Activated T-cell treated with anti-CD3 and anti-CD28 coated beads, Interleukin-2, amount 50 U/mL, for 48 hours (primary cell): ENCODE measurements at places on chromosomes 12 and 14.

GRCh38 chr12:72286526-72286925, 14.4 kb downstream of the TRHDE start:
- no peak for DNase-seq

DNA sequence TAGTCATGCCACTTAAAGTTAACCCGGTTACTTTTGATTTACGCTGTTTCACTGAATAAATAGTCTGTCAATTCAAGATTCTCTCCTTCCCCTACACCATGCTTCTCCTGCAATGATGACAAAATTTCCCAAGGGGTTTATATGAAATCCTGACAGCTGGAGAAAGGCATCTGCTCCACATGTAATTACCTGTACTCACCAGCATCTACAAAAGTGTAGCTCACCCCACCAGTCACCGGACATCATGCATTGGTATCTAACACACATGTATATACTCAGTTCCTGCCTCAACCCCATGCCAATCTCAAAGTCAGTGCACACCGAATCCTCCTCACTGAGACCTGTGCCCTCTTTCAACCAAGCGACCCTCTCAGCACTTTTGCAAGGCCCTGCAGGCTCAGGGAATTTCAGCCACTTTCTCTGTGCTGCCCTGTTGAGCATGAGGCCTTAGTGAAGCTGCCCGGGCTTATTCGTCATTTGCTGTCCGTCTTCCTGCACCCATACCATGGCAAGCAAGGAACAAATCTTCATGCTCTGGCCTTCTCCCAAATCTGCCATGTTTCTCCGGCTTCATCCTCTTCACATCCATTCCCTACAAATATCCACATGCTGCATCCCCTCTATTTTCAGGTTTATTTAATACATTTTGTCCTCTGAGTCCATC, 131.6 kb downstream of the SEC23A start:
- no peak for DNase-seq

DNA sequence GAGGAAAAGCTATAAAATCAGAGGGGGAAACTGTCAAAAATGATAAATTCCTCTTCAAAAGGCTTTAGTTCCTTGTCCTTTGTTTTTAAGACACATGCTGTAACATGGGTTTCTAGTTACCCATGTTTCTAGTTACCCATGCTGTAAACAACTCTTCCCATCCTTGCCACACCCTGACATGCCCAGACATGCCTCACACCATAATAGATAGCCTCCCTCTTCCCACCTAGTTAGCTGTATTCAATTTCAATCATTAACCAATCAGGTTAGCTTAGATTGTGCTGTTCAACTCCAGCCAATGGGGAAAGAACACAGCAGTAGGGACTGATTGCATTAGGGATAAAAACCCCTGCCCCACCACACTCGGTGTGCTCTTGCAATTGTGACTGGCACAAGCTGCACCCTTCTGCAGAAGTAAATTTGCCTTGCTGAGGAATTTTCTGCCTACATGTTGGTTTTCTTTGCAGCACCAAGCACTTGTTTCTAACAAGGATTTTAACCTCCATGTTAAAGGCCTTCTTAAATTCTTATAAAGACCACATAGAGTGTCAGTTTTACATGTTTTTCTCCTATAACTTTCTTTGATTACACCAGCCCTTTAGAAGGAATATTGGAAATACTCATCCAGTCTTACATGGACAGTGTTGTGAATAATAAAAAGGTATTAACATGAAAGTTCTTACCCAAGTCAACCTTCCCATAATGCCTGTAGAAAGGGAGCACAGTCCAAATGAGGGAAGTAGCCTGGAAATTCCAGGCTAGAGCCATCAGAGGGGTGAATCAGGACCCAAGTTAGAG, 32.5 kb upstream of the LALBA start:
- DNase-seq: no peak

DNA sequence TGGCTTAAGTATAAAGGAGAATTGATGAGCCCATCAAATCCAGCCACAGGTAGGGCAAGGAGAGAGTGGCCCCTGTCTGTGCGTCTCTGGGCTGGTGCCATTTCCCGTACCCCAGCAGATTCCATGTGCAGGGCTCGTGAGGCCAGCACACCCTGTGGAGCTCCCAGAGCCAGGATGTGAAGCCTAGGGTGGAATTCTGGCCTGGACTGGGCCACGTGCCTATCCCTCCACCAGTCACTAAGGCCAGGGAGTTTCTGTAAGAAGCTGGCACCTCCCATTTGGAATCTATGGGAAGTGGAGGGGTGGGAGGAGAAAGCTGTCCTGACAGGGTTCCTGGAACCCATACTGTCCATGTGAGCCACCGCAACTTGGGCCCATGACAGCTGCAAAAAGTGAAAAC, 148.5 kb downstream of the FOXN3 start:
- DNase-seq: no peak

DNA sequence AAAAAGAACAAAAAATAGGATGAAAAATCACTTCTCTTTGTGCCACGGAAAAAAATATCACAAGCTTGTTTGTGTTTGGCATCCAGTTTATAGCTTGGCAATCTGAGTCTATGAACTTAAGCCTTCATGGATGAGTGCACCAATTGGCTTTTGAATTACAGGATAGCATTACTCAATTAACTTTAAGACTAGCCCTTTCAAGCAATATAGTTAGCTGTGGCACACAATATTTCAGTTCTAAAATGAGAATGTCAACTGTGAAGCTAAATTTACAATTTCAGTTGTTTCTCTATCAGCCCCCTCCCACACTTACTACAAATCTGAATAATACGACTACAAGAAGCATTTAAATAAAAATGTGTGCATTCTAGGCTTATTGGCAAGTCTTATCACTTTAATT, 8.3 kb downstream of the RERG start:
- no peak for DNase-seq

- DNase-seq: no peak
Measured at GRCh38 chr14:94041551-94042346, 15.6 kb downstream of the OTUB2 start.

GRCh38 chr12:131085816-131086591, 132.3 kb downstream of the ADGRD1 start:
- DNase-seq: peak; percentile 12

- no peak for DNase-seq
Measured at GRCh38 chr12:56541631-56542030, 20.0 kb downstream of the RBMS2 start.

DNA sequence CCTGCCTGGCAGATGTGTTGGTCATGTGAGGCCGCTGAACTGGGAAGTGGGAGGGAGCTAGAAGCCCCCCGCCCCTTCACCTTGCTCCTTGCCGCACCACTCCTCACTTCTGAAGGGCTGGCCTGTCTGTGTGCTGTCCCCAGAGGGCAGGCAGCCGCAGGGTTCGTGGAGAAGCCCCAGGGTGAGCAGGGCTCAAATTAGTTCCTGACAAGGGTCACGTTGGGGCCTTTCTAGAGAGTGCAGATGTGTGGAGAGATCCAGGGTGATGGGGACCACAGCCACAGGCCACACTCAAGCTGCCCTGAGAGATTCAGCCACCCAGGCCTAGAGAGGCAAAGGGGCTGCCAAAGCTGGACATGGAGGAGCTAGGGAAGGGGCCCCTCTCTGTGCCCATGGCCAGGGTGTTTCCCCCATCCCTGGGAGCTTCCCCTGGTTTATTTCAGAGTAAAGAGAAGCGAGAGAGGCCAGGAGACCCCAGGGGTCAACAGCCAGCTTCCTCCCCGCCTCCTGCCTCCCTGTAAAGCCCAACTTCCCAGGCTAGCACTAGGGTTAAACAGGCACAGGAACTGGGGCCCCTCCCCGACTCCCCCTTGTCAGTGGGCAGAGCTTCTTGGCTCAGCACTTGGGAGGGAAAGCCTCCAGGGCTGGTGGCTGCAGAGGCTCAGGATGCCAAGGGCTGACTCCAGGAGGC, 16.2 kb downstream of the SLC25A29 start:
- DNase-seq: no peak

- DNase-seq: no peak
Measured at GRCh38 chr12:40158592-40159111, 52.8 kb upstream of the SLC2A13 start.

GRCh38 chr12:44046732-44047417, 211.0 kb downstream of the TMEM117 start:
- no peak for DNase-seq

DNA sequence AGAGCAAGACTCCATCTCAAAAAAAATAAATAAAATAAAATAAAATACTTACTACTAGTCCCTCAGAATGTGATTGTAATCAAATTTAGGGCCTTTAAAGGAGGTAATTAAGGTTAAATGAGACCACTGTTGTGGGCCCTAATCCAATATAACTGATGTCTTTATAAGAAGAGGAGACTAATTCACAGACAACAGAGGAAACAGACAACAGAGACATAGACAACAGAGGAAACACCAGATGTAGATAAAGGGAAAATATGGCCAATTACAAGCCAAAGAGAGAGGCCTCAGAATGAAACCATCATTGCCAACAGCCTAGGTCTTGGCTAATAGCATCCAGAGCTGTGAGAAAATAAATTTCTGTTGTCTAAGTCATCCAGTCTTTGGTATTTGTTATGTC, 669.0 kb upstream of the FOXG1 start:
- DNase-seq: no peak

DNA sequence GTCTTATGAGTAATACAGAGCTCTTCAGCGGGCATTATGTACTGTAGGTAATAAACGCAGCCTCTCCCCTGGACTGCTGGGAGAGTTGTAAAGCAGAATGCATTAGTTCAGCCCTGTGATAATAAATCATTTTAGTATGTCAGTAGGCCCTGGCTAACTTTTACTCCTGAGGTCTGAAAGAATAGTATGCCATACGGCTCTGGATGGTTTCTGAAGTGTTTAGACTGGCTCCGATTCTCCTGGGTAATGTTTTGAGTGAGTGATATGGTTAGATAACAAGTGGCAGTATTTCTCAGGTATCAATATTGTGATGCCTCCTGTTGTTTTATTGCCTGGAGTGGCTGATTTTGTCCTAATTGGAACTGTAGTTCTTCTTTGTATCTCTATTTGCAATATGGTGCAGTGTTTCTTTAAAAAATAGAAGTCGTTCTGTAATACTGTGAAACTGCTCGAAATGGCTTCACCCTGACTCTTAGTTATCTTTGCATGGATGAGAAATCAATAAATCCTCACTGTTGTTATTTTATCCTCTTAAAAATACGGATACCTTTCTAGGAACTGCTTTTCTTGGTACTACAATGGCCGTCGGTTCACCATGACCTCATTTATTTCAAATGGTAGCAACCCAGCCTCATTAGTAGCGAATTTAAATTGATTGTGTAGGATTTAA, 100.2 kb downstream of the PDZRN4 start:
- no peak for DNase-seq

- DNase-seq: no peak
Measured at GRCh38 chr14:50756300-50756699, 74.7 kb downstream of the NIN start.

GRCh38 chr14:74080820-74081460, 3.3 kb downstream of the ALDH6A1 start:
- no peak for DNase-seq

DNA sequence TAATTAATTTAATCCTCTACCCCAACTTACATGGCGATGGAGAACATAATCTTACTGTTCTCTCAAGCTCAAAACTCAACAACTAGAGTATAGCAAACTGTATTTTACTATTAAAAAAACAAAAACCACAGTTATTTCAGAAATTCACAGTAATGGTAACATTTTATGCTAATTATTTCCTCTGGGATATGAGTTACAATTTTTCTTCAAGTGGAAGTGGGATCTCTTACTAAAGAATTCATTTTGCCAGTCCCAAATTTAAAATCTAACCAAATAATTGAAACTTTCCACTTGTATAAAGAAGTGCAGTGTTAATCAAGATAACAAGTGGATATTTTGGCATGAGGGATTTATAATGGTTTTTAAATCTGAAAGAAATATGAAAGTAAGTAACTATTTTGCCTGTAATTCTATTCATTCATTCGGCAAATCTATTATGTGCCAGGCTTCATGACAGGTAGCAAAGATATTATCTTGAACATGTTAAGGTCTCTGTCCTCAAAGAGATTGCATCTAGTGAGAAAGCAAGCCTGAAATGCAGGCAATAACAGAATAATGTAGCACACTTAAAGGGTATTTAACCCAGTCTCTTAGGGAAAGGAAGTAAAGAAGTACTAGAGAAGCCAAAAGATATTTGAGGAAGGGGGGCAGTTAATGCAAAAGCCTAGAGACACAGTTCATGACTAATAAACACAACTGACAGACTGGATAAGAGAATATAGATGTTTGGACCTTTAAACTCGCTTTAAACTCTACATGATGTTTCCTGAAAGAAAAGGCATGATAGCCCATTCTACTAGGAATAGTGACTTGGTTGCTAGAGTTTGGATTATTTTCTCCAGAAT, 44.0 kb downstream of the TAOK3 start:
- no peak for DNase-seq

DNA sequence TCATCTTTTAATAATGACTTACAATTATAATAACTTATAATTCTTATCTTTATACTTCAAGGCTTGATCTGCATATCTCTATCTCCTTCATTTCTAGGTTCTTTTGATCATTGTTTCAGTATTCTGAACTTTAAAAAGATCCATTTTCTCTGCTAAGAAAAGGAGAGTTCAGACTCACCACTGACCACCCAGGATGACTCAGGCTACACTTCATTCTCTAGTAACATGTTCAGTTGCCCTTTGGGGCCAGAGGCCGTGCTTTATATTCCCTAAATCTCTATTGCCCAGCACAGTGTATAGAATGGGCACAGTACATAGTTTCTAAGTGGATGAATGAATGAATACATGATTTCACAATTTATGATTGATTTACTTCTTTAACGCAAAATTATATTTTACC, 268.7 kb downstream of the AKAP6 start:
- DNase-seq: no peak

DNA sequence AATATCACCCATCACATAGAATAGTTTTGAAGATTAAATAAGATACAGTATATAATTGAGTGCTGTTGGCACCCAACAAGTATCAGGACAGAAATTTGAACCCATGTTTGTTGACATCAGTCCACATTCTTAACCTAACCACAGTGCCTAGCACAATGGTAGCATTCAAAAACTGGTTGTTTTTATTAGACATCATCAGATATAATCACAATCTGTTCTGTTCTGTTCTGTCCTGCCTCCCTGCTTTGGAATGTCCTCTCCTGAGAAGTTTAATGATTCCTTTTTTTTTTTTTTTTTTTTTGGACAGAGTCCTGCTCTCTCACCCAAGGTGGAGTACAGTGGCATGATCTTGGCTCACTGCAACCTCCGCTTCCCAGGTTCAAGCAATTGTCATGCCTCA, 476.6 kb downstream of the RMST start:
- no peak for DNase-seq

DNA sequence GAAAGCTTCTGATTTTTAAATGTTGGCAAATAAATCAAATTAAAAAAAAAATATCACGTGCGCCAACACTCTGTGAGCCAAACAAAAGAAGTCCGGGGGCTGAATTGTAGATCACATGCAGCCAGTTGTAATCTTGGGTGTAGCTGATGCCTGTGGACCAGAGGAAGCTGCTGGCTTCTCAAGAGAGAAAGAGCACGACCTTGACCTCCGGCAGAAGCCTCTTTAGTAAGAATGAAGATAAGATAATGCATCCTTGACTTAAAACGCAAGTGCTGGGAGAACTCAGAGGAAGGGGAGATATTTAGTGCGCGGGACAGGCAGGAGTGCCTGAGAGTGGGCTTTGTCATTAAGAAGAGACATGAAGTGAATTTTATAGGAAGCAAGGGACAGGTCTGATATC, 162.8 kb upstream of the TBX3 start:
- DNase-seq: no peak

- DNase-seq: no peak
Measured at GRCh38 chr14:74866708-74867389, 9.1 kb downstream of the PROX2 start.
